ENCODE measurements at places on chromosomes 2 and 18.

DNA sequence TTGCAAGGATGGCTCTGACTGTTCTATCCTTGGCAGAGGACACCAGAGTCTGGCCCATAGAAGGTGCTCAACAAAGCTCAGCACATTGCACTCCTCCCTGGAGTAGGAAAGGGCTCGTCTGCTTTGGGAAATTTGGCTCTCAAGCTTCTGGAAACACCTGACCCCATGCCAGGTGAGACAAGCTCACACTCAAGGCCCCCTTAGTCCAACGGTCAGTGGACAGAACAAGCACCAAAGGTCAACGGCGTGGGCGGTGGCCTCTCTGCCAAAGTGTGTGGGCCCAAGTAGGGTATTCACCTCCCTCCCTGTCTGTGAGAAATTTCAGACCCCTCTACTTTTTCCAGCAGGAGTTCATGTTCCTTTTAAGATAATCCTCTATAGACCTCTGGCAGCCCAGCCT is 2.0 kb upstream of the STEAP3 start:
- no peak for DNase-seq

- DNase-seq = no peak
Observed at GRCh38 chr2:102190430-102191107, 3.7 kb downstream of the IL1RL2 start.

GRCh38 chr2:136055929-136056688 is 61.8 kb downstream of the CXCR4 start:
- no peak for DNase-seq

DNA sequence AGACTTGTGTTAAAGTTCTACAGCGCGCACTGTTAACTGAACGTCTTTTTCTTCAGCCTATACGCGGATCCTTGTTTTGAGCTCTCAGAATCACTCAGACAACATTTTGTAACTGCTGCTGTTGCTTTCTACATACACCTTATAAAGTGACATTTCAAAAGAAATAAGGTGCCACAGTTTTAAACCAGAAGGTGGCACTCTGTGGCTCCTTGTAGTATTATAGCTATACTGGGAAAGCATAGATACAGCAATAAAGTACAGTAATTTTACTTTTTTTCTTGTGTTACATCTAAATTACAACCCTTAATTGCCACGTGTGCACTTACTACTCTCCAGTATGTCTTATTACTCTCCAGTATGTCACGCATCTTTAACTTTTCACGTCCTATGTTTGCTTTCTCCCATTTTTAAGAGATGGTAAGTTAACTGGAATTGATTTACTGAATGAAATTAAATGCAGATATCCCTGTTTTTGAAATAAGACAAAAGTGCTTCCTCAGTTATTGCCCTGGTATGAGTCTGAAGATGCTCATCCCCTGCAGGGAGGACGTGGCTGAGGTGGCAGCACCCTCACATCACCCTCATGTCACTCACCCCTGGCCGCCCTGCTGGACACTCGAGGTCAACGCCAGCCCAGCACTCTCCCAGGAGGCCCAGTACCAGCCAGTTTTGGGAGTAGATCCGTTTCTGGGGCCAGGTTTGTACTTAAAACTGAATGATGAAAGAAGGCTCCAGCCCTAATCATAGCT is 37.8 kb downstream of the GORASP2 start:
- peak; percentile 23 for DNase-seq

DNA sequence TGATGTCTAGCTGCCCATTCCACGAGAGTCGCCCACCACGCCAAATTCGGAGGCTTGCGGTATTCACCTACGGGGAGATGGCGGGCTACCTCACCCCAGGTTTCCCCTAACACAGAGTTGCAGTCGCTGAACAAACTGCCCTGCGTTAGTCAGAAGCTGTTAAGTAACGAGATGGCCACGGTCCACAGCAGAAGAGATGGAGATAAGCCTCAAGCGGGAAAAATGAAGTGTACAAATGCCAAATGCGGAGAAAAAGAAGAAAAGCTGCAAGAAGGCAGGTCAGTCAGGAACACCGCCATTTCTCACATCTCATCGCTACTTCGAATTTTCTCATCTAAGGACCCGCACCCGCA is 425 bp downstream of the ASB3 start:
- peak; percentile 40 for DNase-seq

DNA sequence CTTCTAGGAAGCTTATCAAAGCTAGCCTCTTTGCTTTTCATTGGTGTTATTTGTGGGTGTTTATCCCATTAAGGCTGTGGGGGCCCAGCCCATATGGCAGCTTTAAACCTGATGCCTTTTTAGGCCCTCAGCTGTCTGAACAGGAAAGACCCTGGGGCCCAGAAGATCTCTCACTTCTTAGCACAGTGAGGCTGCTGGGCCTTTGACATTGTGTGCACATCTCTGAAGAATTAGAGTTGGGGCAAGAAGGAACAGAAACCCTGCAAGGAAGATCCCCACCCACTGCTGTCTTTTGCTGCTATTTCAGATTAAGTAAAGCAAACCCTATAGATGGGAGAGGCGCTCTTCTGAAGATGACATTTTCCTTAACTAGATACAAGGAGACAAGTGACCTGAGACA is 250.0 kb downstream of the SMAD2 start:
- DNase-seq = no peak

DNA sequence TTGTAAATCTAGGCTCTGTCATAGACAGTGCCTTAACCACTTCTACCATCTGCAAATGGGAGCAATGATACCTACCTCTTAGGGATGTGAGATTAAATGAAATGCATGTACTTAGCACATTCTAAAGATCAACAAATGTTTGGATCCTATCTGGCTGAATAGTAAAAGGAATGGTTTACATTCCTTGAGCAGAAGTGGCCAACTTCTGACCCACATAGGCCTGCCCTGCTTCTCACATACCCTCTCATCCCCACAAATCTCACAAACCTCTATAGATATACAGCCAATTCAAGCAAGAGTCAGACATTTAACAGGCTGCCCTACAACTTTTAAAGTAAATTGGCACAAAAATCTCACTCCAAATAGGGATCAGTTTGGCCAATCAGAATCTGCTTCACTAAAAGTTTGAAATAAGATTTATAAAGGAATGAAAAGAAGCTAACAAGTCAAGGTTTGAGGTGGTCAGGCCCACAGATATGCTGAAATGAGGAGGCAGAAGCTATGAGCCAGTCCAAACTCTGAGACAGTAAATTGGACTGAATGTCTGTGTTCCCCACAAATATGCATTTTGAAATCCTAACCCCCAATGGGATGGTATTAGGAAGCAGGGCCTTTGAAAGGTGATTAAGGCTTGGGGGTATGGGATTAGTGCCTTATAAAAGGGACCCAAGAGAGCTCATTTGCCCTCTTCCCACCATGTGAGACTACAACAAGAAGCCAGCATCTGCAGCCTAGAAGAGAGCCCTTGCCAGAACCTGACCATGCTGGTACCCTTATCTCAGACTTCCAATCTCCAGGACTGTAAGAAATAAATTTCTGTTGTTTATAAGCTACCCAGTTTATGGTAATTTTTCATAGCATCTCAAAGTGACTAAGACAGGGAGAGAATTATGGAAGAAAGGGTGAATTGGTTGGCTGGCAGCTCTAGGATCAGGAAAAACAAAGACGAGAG is 227.8 kb upstream of the RBMS1 start:
- no peak for DNase-seq

- DNase-seq = no peak
Observed at GRCh38 chr2:99662761-99663341, 173.0 kb upstream of the REV1 start.

DNA sequence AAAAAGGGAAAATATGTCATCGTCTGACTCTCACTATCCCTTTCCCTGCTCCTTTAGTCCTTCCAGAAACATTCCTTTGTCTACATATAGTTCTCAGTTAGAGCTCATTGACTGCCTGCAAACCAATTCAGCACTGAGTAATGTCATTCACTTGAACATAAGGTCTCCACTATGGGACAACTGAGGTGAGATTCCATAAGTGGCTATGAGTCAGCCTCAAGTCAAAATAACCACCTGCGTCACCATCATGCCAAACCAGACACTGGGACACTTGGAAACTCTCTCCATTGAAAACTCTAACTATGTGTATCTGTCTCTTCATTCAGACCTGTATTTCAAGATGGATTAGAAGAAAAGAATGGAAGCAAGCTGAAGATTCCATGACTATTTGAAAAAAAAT is 878.0 kb upstream of the PIK3C3 start:
- DNase-seq = no peak

GRCh38 chr2:30412047-30412683 is 34.9 kb upstream of the LCLAT1 start:
- DNase-seq = no peak

- no peak for DNase-seq
Observed at GRCh38 chr2:146246002-146246735, 1598.7 kb upstream of the ACVR2A start.

DNA sequence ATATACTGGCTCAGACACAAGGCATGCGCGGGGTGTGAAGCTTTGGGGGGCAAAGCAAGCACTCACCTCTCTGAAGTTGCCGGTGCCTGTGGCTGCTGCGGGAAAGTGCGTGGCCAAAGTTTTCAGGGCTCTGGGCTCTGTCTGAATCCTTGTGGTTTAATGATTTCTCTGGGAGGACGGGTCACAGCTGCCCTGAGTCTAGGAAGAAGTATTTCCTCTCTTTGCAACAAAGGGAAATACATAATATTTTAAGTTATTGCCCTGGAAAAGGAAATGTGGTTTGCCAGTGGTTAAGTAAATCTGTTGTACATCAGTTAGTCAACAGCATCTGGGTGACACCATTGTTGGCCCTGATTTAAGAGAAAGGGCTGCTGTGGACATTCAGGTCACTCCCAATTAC is 56.7 kb upstream of the ZDBF2 start:
- DNase-seq = no peak

DNA sequence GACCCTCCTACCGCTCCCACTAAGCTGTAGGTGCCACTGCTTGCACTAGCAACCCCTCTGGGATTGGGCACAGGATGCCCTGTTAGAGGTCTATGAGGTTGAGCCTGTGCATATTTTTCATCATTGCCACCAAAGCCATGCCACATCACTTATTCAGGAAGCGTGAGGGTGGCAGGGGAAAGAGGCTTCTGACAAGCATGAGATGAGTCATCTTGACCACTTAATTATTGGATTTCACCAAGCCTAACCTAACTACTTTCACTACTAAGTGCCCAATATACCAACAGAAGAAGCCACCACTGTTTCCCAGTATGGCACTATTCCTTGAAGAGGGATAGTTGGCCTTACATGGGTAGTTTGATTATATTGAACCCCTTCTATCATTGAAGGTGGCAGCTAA is 181.3 kb upstream of the EPHA4 start:
- DNase-seq = no peak

- no peak for DNase-seq
Observed at GRCh38 chr2:157160111-157160510, 97.4 kb upstream of the GALNT5 start.

- DNase-seq = no peak
Observed at GRCh38 chr2:239763433-239764097, 261.6 kb downstream of the NDUFA10 start.

DNA sequence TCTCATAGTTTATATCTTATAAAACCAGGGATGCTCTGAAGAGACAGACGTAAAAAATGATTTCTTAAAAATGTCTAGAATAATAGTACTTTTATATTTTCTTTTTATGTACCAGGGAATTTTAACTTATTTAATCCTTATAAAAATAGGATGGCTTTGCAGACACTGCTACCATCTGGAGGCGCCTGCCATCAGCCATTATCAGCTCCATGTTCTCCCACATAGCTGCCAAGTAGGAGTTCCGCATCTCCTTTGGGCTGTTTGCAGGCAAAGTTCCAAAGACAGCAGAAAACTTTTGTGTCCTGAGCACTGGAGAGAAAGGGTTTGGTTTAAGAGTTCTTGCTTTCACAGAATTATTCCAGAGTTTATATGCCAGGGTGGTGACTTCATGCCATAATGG is 69.2 kb downstream of the MTX2 start:
- no peak for DNase-seq

DNA sequence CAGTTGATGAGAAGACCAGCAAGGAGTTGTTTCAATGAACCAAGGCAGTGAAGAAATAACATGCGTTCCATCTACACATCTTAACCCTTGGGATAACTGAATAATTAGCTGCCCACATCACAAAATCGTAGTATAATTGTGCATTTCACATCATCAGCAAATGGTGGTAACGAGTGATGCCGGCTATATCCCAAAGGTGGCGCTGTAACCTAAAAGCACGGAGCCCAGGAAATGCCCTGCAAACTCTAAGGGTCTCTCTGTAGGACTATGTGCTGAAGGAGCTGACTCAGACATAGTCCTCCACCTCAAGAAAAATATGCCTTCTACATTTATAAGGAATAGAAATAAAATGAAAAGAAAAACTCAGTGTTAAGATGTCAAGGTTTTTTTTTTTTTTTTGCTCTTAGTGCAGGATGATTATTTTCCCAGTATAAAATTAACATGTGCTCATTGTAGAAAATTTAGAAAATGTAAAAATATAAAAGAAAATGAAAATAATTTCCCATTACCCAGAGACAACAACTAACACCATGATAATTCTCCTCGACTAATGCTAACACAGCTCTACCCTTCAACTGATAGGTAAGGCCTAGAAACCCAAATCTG is 23.1 kb upstream of the DSG3 start:
- peak; percentile 45 for DNase-seq

DNA sequence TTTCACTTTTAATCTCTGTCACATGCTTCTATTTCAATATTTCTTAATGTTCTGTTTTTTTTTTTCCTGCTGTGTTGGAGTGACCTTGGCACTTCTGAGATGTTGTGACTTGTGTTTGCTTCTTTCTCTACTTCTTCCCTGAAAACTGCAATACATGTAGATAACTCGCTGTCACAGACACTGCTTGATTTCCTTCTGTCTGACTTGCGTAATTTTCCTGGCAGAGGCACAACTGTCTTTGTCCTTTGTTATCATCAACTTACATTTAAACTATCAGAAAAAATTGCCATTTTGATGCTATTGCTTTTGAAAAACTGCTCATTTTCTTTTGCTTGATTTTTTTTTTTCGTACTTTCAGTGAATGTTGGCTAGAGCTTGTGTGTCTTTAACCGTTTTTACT is 69.0 kb downstream of the BABAM2 start:
- DNase-seq = peak; percentile 79

DNA sequence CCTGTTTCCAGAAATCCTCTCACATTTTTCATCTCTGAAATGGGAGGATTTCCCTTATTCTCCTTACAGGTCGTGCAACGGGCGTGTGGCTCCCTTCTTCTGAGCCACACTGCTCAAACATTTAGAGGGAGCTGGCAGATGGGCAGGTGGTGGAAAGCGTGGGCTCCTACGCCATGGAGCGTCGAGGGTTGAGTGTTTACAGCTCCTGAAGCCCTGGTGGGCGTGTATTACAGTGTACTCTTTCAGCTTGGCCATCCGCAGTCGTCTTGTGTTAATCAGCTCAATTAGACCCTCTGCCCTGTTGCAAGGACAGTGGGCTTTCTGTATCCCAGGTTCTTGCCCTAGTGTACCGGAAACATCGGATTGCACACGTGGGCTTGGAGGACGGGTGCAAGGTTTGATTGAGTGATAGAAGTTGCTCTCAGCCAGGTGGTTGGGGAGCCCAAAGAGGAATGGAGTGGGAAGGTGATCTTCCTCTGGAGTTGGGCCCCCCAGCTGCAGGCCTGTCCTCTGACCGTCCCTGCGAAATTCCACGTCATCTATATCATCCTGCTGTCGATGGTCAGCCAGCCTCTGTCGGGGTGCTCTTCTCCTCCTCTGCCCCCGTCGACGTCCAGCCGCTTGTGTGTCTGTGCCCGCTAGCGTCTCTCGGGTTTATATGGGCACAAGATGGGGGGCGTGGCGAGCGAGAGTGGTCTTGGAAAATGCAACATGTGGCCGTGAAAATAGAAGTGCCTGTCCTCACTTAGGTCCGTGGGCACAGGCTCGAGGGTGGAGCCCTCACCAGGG is 120.3 kb upstream of the DSEL start:
- no peak for DNase-seq
